ENCODE measurements at places on chromosomes 4 and X.
A peak's percentile ranks its signal among the peaks of the same experiment; 100 is the strongest.

DNA sequence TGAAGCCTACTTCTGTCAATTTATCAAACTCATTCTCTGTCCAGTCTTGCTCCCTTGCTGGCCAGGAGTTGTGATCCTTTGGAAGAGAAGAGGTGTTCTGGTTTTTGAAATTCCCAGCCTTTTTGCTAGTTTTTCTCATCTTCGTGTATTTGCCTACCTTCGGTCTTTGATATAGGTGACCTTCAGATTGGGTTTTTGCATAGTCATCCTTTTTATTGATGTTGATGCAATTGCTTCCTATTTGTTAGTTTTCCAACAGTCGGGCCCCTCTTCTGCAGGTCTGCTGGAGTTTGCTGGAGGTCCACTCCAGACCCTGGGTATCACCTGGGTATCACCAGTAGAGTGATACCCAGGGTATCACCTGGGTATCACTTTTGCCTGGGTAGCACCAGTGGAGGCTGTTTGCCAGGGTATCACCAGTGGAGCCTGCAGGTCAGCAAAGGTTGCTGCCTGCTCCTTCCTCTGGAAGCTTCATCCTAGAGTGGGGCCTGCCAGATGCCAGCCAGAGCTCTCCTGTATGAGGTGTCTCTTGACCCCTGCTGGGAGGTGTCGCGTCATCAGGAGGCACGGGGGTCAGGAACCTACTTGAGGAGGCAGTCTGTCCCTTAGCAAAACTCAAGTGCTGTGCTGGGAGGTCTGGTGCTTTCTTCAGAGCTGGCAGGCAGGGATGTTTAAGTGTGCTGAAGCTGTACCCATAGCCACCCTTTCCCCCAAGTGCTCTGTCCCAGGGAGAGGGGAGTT lies 684.2 kb downstream of the PCDH18 start:
- DNase-seq = no peak

GRCh38 chrX:110992611-110993010 lies 103.4 kb upstream of the PAK3 start:
- peak; percentile 63 for DNase-seq

DNA sequence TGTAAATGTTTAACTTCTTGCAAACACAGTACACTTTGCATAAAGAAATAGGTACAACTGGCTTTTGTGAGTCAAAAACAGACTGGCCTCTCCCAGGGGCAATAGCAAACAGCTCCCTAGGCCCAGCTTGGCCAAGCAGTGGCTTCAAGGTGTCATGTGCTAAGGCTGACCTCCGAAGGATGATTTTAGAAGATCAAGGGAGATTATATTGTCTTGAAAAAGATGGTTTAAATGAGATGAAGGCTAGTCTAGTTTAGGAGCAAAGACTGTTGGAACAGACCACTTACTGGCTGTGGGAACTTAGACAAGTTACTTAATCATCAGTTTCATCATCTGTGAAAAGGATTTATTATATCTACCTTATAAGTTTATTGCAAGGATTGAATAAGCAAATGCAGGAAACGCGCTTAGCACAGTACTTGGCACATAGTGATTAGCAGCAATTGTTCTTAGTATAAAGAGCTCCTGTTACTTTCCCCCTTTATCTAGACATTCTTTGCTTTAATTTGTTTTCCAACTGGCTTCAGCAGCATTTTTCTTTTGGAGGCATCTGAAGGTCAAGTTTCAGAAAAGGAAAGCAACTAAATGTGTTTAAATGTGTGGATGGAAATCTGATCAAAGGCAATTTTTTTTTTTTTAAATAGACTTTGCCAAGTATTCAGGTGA lies 17.2 kb downstream of the ANXA3 start:
- no peak for DNase-seq

DNA sequence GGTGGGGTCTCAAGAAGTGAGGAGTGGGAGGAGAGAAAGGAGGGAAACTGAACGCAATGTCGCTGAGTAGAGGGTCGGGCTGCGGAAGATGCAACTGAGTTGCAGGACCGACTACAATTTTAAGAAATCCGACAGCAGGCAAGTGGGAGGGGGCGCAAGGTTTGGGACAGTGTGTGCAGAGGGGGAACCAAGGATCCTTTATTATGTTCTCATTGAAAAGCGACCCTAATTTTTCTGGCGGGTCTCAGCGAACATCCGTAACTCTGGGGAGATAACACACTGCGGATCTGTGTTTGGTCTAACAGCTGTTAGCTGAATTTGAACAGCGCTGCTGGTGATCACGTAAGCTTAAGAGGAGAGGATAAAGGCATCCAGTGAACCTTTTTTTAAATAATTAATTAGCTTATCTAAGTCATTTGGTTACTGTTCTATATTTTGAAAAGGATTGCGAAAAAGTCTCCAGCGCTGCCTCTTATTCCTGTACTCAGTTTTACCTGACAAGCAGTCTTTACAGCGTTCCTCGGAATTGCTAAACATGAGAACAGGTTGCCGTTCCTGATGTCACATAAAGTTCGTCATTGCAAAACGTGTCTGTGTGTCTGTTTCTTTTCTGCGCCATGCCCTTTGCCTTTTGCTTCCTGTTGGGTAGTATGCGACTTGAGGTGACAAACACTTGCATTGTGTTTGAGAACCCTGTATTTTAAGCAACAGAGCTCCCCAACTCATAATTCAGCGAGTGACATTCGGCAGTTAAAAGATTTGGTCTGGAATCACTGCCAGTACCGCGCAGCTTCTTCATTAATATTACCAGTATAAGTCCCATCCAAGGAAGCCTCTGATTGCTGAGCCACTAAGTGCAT lies 1.3 kb downstream of the HTR2C start:
- no peak for DNase-seq

- peak; percentile 55 for DNase-seq
Observed at GRCh38 chrX:110944311-110944750, 148.7 kb upstream of the CHRDL1 start.

DNA sequence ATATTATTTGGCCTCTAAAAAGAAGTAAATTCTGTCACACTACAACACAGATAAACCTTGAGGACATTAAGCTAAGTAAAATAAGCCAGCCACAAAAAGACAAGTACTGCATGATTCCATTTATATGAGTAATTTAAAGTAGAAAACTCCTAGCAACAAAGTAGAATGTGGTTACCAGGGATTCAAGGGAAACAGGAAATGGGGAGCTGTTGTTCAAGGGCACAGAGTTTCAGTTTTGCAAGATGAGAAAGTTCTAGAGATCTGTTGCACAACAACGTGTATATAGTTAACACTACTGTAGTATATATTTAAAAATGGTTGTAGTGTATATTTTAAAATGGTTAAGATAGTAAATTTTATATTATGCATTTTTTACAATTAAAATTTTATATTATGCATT lies 25.4 kb downstream of the SEC31A start:
- DNase-seq = no peak

DNA sequence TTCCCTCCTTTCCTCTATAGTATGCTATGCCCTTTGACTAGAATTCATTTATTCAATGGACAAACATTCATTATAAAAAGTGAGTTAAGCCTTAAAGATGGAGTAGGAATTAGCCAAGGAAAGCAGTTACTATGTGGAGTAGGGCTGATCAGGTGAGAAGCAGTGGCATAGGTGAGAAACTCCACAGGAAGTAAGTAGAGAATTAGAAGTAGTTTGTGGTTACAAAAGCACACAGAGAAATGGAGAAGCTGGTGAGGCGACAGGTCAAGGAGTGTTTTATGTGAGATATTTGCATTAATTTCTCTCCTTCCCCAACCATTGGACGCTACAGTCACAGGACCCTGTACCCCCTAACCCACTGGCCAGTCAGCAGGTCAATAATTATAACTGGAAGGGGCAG lies 30.6 kb downstream of the SETD7 start:
- DNase-seq = no peak

DNA sequence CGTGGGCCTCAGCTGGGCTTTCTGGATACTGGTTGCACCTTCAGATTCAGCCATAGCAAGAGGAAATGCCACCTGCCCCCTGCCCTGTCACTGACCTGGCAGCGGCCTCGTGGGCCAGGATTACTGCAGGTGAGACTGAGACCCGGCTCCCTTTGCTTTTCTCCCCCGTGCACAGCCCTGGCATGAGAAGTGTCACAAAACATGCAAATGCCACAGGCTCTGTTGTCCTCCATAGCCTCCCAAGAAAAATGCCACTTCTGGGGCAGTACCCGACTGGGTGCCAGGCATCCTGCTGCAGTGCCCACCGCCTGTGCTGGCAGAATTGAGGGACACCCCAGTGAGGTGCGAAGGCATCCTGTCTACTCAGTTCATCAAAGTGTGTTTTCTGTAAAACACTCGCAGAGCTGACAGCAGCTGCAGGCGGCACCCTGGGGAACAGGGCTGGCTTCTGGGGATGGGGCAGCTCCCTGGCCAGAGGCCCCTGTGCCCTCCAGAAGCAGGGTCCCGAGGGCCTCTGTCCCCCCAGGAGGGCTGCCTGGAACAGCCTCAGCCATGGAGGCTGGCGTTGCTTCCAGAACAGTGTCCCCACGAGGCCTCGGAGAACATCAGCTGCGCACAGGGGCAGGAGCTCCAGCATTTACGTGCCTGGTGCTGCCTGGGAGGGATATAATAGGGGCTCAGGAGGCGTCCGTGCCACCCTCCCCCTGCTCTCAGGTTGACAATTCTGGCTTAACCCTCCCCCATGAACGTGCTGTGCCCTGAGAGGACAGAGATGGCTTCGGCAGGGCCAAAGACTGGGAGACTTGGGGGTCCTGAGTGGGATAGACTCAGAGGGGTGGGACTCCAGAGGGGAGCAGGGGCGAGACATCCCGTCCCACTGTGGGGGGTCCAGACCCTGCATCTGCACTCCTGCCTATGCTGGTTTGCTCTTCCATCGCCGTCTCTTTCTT lies 99.5 kb upstream of the NKX1-1 start:
- no peak for DNase-seq

GRCh38 chr4:177251237-177251636 lies 58.4 kb upstream of the NEIL3 start:
- DNase-seq = no peak

DNA sequence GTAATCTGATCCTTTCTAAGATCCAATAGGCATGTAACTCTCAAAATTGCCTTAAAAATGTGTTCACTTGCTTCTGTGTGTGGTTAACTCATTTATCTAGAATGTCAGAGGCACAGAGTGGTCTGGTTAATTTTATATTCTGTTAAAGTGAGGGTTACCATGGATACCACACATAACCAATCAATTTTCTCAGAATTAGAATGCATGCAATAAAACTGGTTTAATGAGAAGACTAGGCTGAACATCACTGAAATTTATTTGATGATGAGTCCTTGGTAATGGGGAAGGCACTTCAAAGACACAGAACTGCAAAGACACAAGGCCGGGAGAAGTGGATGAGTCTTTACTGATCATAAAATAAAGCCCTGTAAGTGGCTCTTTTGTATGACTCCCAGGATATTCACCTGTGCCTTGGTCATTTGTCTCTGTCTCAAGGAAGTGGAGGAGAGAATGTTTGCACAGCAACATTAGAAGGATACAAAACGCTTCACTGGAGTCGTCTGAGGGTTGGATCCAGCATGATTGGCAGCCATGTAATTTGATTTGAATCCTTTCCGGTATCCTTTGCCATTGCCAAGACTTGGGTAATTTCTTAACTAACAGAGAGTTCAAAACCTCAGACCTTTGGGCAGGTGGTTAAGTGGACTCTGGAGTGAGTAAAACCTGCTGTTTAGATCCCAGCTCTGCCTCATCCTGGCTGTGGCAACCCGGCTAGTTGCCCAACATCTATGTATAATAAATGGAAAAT lies 94.0 kb upstream of the RBPJ start:
- DNase-seq = no peak

DNA sequence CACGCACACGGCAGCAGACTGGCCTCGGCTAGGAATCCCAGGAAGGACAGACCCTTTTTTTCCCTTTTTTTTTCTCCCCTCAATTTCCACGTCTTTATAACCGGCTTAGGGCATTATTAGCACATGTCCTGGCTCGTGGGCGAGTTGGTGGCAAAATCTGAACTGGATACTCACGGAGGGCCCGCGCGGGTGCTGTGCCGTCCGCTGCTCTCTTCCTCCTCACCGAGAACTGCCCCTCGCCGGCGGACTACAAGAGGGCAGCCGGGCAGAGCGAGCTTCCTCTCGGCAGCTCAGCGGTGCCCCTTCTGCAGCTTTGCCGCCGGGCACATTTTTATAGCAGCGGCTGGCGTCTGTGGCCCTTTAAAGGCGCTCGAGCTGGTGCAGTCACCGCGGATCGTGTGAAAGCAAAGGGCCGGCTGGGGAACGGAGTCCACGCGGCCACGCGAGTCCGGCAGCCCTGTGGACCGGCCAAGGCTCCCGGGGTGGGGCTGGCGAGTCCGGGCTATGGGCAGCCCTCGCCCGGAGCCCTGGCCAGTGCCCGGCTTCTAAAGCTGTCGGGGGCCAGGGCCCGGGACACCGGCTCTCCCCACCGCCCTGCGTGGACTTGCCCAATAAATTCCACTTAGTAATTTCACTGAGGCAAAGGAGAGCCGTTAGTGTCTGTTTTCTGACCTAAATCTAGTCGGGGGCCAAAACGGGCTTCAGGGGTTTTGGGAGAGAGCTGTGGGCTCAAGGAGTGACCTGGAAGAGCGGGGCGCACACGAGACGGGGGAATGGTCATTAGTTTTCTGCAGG lies 1.3 kb upstream of the CITED1 start:
- peak; percentile 87 for DNase-seq

- DNase-seq = no peak
Observed at GRCh38 chr4:86926435-86927086, 8.2 kb upstream of the AFF1 start.

Measured in HAP-1 (cell line).